ENCODE measurements at places on chromosomes 5 and 9.

GRCh38 chr9:121348221-121348620 is 21.8 kb downstream of the STOM start:
- DNase-seq = no peak

DNA sequence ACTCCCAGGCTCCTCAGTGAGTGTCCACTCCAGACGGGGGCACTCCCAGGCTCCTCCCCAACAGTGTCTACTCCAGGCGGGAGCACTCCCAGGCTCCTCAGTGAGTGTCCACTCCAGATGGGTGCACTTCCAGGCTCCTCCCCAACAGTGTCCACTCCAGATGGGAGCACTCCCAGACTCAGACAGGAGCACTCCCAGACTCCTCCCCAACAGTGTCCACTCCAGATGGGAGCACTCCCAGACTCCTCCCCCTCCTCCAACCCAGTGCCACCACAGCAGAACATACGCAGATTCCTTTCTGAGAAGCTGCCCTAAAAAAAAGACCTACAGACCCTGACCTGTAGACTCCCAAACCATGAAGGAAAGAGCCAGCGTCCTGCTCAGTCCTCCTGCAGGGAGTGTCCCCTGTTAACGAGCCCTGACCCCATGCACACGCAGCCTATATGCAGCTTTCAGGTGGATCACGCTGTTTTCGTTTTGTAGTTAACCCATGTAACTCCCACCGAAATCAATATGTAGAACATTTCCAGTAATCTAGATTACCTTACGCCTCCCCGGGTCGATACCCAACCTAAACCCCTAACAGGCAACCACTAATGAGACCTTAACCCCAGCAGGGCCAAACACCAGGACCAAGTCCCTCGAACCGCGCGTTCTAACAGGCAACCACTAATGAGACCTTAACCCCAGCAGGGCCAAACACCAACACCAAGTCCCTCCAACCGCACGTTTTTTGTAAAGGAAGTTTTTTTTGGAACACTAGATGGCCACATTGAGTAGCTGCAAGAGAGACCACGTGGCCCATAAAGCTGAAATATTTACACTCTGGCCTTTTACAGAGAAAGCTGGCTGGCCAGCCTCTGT is 15.7 kb downstream of the PNPLA7 start:
- DNase-seq = peak; percentile 67

- DNase-seq = no peak
These were observed 381.6 kb downstream of the EFNA5 start for GRCh38 chr5:107289030-107289714.

- no peak for DNase-seq
These were observed 2.8 kb downstream of the ST8SIA4 start for GRCh38 chr5:100900142-100900795.

- DNase-seq = peak; percentile 12
These were observed 96.8 kb downstream of the ZNF608 start for GRCh38 chr5:124649491-124650146.

DNA sequence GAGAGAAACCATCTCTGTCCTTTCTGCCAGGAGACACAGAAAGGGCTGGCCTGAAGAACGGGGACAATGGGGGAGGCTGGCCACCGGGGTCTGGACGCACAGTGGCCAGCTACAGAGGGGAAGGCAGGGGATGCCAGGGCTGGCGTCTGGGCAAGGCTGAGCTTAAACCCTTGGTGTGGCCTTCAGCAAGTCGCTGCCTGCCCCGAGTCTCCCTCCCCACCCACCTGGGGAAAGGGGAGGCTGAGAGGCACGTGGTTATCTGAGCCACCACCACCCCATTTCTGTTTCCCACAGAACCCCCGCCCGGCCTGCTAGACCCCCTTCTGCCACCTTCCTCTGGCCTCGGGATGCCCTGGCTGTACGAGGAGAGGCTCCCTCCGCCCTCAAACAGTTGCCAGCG is 115.3 kb downstream of the VAV2 start:
- no peak for DNase-seq

DNA sequence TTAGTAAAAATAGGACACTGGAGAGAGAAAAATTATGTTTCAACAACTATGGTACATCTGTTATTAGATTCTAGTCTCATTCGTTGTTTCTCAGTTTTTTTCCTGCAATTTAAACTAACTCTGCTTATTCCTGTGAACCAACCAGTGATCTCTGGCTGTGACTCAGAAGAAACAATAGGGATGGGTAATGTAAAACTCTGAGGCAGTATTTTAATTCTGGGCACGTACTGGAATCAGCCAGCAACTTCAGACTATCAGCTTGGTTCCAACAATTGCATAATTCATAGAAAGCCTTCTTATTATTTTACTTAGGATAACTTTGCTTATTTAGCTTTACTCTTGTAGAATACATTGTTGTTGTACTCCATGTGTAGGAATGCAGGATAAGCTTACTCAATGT is 28.8 kb downstream of the MLLT3 start:
- DNase-seq = no peak

DNA sequence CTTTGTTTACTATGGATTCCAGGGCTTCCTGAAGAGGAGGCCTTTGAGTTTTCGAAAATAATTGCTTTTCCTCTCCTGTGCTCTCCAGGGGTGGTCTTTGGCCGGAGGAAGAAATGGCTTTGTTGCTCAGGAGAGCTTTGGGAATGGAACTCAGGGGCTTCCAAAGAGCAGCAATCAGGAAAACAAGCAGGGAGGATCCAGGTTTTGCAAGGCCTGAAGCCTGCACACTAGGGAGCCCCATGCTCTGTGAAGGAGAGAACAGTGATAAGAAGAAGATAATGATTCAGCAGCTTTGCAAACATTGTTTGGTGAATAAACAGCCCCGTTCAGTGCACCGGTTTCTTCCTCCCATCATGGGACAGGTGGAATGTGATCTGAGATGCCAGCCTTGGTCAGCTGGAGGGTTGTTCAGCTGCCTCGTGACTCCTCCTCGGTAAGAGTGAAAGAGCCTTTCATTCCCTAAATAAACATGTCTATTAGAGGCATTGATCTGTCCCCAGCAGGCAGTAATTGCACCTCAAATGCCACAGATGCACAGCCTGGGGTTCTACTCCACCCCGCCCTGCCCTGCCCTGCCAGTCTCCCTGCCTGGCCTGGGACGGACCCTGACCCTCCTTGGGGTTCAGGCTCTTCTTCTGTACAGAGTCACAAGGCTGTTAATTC is 11.5 kb upstream of the ALDH1B1 start:
- DNase-seq = peak; percentile 35

GRCh38 chr5:170293273-170293672 is 4.3 kb downstream of the LCP2 start:
- no peak for DNase-seq

GRCh38 chr5:114056185-114056538 is 305.7 kb upstream of the KCNN2 start:
- DNase-seq = no peak

GRCh38 chr5:134133995-134134541 is 19.6 kb downstream of the TCF7 start:
- DNase-seq = no peak

DNA sequence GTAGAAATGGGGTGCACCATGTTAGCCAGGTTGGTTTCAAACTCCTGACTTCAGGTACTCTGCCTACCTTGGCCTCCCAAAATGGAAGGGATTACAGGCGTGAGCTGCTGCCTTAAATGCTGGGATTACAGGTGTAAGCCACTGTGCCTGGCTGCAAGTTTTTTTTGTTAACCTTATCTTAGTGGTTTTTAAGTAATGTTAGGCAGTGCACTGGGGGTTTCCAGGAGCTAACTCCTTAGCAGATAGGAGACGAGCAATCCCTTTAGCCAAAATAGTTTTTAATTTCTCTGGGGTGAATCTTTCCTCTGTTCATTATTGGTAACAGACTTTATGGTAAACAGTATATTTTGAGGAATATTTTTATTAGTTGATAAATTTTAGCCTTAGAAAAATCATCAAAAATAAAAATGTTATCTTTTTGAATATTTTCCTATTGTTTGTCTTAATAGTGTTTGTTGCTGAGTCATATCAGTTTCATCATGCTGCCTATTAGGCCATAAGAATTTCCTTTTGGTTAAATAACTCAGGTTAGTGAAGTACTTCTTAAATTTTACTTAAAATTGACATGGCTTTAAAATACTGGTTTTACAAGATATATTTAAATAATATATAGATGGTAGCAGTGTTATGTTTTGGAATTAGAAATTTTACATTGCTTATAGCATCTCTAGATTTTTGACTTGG is 37.9 kb downstream of the LMNB1 start:
- DNase-seq = no peak

DNA sequence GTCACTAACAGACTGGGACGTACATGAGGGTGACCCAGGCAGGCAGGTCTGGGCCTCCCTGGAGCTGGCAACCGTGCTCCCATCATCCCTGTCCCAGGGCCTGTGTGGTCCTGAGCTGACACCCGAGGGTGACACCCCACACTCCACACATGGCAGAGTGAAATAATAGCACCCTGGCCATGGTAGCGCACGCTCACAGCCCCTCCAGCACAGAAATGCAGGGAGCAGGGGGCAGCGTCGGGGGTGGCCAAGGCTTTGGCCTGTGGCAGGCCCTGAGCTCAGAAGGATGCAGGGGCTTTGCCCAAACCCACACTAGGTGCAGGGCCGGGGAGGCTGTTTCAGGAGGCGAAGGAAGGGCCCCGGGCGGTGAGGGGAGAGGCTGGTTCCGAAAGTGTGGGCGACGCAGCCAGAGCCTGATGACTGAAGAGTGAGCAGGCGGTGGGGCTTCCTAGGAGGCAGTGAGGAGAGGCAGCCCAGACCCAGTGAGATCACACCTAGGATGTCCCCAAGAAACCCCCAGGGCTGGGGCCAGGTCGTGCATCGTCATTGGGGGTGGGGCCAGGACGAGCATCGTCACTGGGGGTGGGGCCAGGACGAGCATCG is 12.9 kb downstream of the OR2V2 start:
- DNase-seq = peak; percentile 57

- DNase-seq = no peak
These were observed 562 bp downstream of the GSN start for GRCh38 chr9:121268598-121268850.

GRCh38 chr5:143593723-143594122 is 190.2 kb upstream of the NR3C1 start:
- peak; percentile 36 for DNase-seq

- no peak for DNase-seq
These were observed 183.2 kb upstream of the RASEF start for GRCh38 chr9:83245979-83246659.

- no peak for DNase-seq
These were observed 36.4 kb downstream of the LARP1 start for GRCh38 chr5:154791535-154791934.

DNA sequence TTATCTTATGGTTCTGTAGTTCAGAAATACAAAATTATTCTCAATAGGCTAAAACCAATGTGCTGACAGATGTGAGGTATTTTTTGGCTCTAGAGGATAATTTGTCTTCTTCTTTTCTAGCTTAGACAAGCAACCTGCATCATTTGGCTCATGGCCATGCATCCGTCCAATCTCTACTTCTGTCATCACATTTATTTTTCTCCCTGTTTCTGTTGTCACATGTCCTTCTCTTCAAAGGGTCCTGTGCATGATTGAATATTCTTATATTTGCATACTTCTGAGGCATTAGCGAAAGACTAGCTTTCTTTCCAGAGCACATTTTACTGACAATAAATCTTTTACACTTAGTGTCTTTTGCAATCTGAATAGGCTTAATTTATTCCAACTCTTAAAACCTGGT is 564.7 kb downstream of the CDH10 start:
- DNase-seq = no peak

- DNase-seq = no peak
These were observed 32.6 kb downstream of the TTC39B start for GRCh38 chr9:15274425-15274824.

- no peak for DNase-seq
These were observed 40.4 kb downstream of the LMBRD2 start for GRCh38 chr5:36111238-36111637.

DNA sequence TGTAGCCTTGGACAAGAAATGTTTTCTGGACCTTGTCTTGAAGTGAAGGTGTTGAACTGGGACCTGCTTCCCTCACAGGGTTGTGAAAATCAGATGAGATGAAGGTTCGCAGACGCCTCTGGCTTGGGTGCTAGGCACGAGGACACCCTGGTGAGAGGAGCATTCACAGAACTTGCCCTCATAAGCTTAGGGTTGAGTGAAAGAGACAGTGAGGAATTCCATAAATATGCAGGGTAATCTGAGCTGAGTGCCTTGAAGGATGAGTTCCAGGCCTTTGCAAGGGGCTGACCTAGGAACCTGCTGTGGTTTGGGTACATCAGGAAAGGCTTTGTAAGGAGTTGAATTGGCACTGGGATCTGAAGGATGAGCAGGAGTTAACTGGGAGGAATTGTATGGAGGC is 75.7 kb upstream of the SAP30L start:
- DNase-seq = no peak

DNA sequence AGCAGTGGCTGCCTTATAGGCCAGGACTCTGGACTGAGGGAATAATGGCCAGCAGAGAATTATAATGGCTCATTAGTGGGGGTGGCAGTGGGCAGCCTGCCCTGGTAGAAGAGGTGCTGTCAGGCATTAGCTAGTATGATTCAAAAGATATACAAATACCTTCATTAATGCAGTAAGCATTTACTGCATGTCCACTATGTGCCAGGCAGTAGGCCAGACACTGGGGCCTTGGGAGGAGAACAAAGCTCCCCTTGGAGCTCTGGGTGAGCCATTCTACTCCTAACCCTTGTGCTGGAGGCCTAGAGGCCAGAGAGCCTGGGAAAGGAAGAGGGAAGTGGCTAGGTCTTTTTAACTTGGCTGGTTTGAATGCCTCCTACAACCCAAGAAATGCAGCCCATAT is 2.0 kb upstream of the GARNL3 start:
- DNase-seq = no peak

- no peak for DNase-seq
These were observed 23.9 kb downstream of the MEGF9 start for GRCh38 chr9:120690372-120690771.

GRCh38 chr9:33044162-33044673 is 19.1 kb downstream of the DNAJA1 start:
- peak; percentile 88 for DNase-seq

DNA sequence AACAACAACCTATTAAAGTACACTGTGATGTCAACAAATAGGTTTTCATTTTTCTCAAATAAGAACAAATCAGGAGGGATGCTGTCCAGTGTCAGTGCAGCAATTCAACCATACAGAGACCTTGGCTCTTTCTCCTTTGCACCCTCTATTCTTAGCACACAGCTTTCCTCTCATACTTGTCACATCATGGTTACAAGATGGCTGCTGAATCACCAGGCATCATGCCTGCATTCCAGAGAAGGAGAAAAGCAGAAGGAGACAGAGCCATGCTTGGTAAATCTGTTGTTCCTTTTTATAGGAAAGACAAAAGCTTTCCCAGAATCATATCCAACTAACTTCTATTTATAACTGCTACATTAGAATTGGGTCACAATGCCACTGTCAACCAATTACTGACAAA is 124.7 kb upstream of the VLDLR start:
- DNase-seq = no peak

DNA sequence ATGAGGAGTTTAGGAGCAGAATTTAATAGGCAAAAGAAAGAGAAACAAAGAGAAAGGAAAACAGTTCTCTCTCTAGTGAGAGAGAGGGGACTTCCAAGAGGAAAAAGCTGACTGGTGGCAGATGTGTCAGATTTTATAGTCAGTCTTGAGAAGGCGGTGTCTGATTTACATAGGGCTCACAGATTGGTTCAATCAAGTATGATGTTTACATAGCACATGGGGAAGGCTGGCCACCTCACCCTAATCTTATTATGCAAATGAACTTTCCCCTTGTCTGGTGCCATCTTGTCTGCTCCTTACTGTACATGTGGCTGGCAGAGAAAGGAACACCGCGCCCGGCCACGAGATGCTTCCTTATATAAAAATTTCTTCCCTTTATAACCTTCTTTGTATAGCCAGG is 24.7 kb downstream of the UNC13B start:
- DNase-seq = peak; percentile 8

Data from NCI-H526 (cell line).